ENCODE measurements at places on chromosomes 6 and 20.

GRCh38 chr20:41178904-41179432 is 41.6 kb downstream of the PLCG1 start:
- DNase-seq: no peak

- DNase-seq: no peak
Observed at GRCh38 chr20:32271620-32272019, 5.8 kb upstream of the KIF3B start.

- DNase-seq: no peak
Observed at GRCh38 chr6:126020305-126021050, 34.1 kb downstream of the TRMT11 start.

DNA sequence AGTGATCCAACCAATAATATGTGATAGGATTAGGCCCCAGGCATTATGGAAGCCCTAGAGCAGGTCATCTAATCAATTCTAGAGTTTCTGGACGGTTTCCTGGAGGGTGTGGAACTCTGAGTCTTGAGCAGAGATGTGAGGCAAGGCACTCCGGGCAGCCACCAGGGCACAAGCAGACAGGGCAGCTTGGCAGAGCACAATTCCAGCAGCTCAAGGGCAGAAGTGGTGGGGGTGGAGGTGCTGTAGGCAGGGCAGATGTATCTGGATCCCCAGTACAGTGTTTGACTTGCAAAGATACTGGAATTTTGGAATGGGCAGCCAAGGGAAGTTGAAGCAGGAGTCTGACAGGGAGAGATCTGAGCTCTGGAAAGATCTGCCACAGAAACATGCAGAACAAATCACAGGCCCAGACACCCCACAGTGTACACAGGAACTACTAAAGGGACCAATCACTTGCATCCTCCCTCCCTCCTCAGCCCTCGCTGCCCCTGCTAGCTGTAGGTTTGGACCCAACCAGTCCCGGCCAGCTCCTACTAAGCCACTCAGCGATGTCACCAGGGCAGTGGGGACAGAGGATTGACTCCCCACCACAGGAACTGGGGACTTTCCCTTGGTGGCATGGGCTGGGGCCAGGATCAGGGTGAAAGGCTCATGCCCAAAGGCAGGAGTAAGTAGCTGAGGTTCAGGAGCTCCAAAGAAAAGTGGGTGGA is 47.0 kb downstream of the TFEB start:
- no peak for DNase-seq

GRCh38 chr6:43336382-43336781 is 27.8 kb upstream of the CRIP3 start:
- DNase-seq: no peak

- DNase-seq: no peak
Observed at GRCh38 chr6:139533171-139533570, 158.7 kb upstream of the CITED2 start.

- DNase-seq: no peak
Observed at GRCh38 chr6:111381123-111381522, 101.9 kb downstream of the REV3L start.

- no peak for DNase-seq
Observed at GRCh38 chr6:147744012-147744411, 235.5 kb downstream of the SAMD5 start.

- DNase-seq: no peak
Observed at GRCh38 chr6:11416936-11417576, 120.5 kb upstream of the TMEM170B start.

DNA sequence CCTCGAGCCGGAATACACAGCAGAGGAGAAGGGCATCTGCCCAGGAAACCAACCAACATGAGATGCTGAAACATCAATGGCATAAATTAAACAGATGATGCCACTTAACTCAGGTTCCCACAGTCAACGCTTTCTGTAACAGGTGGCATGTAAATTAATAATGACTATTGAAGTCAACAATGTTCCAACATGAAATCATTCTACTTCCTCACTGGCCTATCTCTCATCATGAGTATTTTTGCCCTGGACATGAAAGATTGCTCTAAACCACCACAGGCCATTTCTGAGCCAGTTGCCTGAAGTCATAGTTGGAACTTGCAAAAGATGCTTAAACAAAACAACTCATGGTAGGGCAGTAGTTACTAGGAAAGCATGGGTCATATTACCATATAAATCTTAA is 397.9 kb upstream of the JARID2 start:
- DNase-seq: no peak

- no peak for DNase-seq
Observed at GRCh38 chr20:63942969-63943807, 13.0 kb downstream of the UCKL1 start.

- DNase-seq: no peak
Observed at GRCh38 chr6:144317736-144318135, 32.6 kb downstream of the UTRN start.

All from CD4-positive, alpha-beta T cell treated with Interferon alpha-2 for 1 hour (primary cell).